ENCODE measurements at places on chromosomes 16 and 17. TPM values are rescaled to one million over a fixed set of nuclear protein-coding genes. Genes with fewer than 3 reads are reported as not detected.

GRCh38 chr17:82350182-82351030 is 8.6 kb upstream of the TEX19 start:
- DNase-seq = no peak
- no peak overlapping the region for H3K4me3 ChIP-seq
- no peaks in the 10 kb centered on the region for H3K36me3 ChIP-seq
- H3K4me1 ChIP-seq = peaks cover 15% of the 10 kb centered on the region
- no peak overlapping the region for H3K27ac ChIP-seq

DNA sequence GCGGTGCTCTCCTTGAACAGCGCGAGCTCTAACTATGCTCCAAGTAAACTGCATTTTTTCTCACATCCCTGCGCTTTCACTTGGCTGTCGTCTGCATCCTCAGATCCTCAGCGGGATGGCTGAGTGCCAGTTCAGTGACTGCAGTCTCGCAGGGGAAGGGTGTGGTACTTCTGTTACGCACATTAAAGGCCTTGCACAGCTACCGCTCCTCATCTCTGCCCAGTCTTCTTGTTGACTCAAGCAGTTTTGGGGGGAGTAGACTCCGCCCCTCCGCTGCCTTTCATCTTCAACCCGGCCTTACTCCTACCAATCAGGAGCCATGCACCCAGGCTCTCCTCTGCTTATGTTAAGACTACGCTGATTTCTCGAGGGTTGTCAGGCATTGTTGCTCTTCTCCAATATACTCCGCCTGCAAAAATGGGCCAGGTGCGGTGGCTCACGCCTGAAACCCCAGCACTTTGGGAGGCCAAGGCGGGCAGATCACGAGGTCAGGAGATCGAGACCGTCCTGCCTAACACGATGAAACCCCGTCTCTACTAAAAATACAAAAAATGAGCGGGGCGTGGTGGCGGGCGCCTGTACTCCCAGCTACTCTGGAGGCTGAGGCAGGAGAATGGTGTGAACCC is 10.0 kb downstream of the ATP5PD start:
- peaks cover 32% of the 10 kb centered on the region for H3K4me1 ChIP-seq
- H3K27ac ChIP-seq = peak overlapping the region; percentile 64
- H3K4me3 ChIP-seq = peak overlapping the region; percentile 5
- no peak for DNase-seq
- H3K27me3 ChIP-seq = no peaks in the 10 kb centered on the region
- peaks cover 23% of the 10 kb centered on the region for H3K36me3 ChIP-seq

DNA sequence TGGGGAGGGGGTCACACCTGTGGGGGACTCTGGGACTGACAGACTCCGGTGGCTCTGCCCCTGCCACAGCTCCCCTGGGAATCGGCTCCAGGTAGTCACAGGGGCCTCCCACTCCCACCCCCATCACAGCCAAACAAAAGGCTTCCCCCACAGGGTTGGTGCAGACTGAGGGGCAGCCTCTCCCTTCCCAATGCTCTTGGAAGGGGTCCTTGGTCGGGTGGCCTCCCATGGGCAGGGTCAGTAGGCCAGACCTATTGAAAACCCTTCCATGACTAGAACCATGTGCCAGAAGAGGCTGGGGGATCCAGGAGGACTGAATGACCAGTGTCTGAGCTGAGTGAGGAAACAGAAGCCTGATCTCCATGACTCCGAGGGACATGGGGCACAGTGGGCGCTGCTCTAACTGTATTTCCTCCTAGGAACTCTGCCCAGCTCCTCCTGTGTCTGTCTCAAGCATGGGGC is 28.6 kb downstream of the TK2 start:
- H3K27ac ChIP-seq = peak overlapping the region; percentile 85
- no peak for DNase-seq

- no peaks in the 10 kb centered on the region for H3K36me3 ChIP-seq
- no peak for DNase-seq
- no peak overlapping the region for H3K27ac ChIP-seq
- no peak overlapping the region for H3K4me3 ChIP-seq
Observed at GRCh38 chr16:80203821-80204220, 337.0 kb upstream of the DYNLRB2 start.

CD68 gene
- total RNA-seq = 1.1 TPM

TEX19 gene
- not detected for total RNA-seq

PRM3 gene
- total RNA-seq = not detected
